ENCODE measurements at places on chromosomes 3 and 15. TPM values are rescaled to one million over a fixed set of nuclear protein-coding genes. Genes with fewer than 3 reads are reported as not detected.

ITGA11 gene
- 24.8 TPM for total RNA-seq

PIGBOS1 gene
- 6.8 TPM for total RNA-seq

PRR23C gene
- not detected for total RNA-seq

HAUS2 gene
- 21.9 TPM for total RNA-seq

GPR156 gene
- total RNA-seq, result not detected

GOLGA8S gene
- not detected for total RNA-seq

PATL2 gene
- 11.0 TPM for total RNA-seq

ACTC1 gene
- total RNA-seq, result not detected

PLA2G4D gene
- not detected for total RNA-seq

ROPN1B gene
- total RNA-seq, result not detected

- no peak overlapping the region for H3K27ac ChIP-seq
- no peak for DNase-seq
- H3K4me1 ChIP-seq, result no peaks in the 10 kb centered on the region
- no peaks in the 10 kb centered on the region for H3K36me3 ChIP-seq
Observed at GRCh38 chr3:158739078-158739477, 6.8 kb upstream of the RARRES1 start.

DNA sequence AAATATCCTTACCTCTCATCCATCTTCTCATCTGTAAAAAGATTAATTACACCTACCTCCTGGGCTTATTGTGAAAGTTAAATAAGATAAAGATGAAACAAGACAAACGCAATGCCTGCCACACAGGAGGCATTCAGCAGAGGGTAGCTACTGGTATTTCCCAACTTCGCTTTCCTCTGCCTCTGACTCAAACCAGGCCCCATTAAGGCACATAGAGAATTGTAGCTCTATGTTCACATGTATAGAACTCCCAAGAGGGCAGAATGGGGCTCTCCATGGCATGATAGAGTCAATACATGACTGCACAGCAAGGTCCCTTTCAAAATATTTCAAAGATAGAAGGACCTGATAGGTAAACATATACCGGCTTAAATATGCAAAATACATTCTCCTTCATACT is 1.4 kb downstream of the LYSMD2 start:
- no peak for DNase-seq
- peaks cover 27% of the 10 kb centered on the region for H3K4me1 ChIP-seq
- H3K4me3 ChIP-seq, result peak overlapping the region; percentile 96
- no peaks in the 10 kb centered on the region for H3K27me3 ChIP-seq

GRCh38 chr3:184562878-184563560 is 1.4 kb downstream of the EPHB3 start:
- H3K27me3 ChIP-seq, result no peaks in the 10 kb centered on the region
- H3K36me3 ChIP-seq, result no peaks in the 10 kb centered on the region
- H3K4me1 ChIP-seq, result peaks cover 62% of the 10 kb centered on the region
- H3K27ac ChIP-seq, result peak overlapping the region; percentile 63
- DNase-seq, result peak; percentile 61
- H3K4me3 ChIP-seq, result peak overlapping the region; percentile 76

DNA sequence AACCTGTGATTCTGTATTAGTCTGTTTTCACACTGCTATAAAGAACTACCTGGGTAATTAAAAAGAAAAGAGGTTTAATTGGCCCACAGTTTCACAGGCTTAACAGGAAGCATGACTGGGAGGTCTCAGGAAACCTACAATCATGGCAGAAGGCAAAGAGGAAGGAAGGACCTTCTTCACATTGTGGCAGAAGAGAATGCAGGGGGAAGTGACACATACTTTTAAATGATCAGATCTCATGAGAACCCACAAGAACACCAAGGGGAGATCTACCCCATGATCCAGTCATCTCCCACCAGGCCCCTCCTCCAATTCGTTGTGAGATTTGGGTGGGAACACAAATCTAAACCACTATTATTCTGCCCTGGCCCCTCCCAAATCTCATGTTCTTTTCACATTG is 6.1 kb downstream of the ZKSCAN7 start:
- H3K27me3 ChIP-seq, result no peaks in the 10 kb centered on the region
- H3K4me1 ChIP-seq, result peaks cover 2% of the 10 kb centered on the region
- H3K27ac ChIP-seq, result no peak overlapping the region
- no peaks in the 10 kb centered on the region for H3K36me3 ChIP-seq

DNA sequence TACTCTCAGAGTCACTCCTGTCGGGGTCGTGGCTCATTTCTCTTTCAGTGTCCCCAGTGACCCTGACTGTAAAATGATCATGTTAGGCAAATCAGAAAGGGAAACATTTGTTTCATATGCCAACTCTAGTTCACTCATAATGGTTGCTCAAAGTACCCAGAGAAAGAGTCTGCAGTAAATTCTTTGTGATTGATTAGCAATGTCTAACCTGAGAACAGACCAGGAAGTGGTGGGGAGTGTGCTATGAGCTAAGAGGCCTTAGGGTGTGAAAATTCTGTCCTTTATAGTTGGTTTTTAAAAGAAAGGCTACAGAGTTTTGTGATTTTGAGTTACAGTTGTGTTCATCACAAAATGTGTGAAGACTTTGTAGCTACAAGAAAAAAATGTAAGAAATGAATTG is 108.9 kb downstream of the EDEM1 start:
- no peak for DNase-seq
- no peaks in the 10 kb centered on the region for H3K27me3 ChIP-seq
- H3K36me3 ChIP-seq, result no peaks in the 10 kb centered on the region
- H3K27ac ChIP-seq, result no peak overlapping the region
- no peak overlapping the region for H3K4me3 ChIP-seq

- no peak overlapping the region for H3K4me3 ChIP-seq
- no peaks in the 10 kb centered on the region for H3K36me3 ChIP-seq
- DNase-seq, result no peak
Observed at GRCh38 chr3:136789976-136790375, 28.9 kb upstream of the SLC35G2 start.

- no peaks in the 10 kb centered on the region for H3K27me3 ChIP-seq
- DNase-seq, result no peak
- H3K4me1 ChIP-seq, result no peaks in the 10 kb centered on the region
- H3K36me3 ChIP-seq, result no peaks in the 10 kb centered on the region
- H3K27ac ChIP-seq, result no peak overlapping the region
Observed at GRCh38 chr15:74983725-74984231, 11.6 kb upstream of the SCAMP5 start.

DNA sequence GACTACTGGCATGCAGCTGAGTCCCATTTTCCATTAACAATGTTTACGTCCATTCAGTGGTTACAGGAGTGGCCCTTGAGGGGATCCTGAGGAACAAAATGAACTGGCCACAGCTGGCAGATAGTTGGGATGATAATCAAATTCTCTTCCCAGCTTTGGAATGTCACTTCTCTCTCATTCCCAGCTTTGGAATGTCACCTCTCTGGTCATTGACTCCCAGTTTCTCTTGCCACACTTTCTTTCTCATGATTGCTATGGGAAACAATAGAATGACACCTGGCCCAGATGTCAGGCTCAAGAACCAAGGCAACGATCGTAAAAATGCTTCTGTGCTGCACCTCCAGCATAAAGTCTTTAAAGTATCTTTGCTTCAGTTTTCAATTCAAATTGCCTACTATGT is 34.0 kb downstream of the ATP13A4 start:
- no peaks in the 10 kb centered on the region for H3K4me1 ChIP-seq
- DNase-seq, result no peak
- H3K36me3 ChIP-seq, result no peaks in the 10 kb centered on the region
- H3K27ac ChIP-seq, result no peak overlapping the region
- H3K4me3 ChIP-seq, result no peak overlapping the region

DNA sequence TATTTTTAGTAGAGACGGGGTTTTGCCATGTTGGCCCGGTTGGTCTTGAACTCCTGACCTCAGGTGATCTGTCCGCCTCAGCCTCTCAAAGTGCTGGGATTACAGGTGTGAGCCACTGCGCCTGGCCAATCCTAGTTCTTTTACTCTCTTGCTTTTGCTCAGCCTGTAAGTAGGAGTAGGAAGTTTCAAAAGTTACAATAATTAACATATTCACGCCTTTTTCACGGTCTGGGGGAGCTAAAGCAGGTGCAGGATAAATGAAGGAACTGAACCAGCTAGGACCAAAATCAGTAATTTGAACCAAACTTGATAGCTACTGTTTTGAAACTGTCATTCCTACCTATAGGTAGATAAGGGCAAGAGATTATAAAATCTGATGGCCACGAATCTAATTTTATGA is 98.5 kb downstream of the CACNA1D start:
- H3K27ac ChIP-seq, result no peak overlapping the region
- no peaks in the 10 kb centered on the region for H3K36me3 ChIP-seq
- no peaks in the 10 kb centered on the region for H3K4me1 ChIP-seq
- no peaks in the 10 kb centered on the region for H3K27me3 ChIP-seq
- DNase-seq, result no peak

DNA sequence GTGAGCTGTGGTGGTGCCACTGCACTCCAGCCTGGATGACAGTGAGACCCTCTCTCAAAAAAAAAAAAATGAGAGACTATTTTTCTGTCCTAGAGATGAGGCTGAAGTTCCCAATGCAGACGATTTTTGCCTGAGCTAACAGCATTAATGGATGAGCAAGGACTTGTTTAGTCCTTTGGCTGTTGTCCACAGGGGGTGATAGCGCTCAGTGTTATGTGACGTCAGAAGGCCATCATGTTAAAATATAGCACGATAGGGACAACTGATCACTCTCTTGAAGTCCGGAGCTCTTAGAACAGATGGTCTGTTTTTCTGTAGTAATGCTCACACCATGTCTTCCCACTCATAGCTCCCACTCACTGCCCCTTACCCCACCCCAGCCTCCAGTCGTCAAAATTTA is 6.8 kb downstream of the TRNT1 start:
- no peak for DNase-seq
- no peak overlapping the region for H3K27ac ChIP-seq
- H3K4me1 ChIP-seq, result no peaks in the 10 kb centered on the region
- H3K4me3 ChIP-seq, result no peak overlapping the region

DNA sequence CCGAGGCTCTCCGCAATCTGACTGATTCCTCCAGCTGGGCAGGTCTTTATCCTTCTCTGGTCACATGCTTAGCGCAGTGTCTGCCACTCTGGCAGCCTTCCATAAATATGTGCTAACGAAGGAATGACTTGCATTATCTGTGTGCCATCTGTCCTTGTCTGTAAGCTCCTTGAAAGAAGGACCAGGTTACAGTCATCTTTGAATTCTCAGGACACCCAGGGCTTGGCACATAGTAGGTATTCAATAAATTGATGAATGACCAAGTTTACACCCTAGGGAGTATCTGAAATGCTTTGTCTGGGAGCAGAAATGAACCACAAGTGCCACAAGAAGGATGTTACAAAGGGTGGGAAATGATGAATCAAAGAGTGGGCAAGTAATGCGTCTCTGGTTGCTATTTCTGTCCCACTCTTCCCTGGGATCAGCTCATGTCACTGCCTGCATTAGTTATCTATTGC is 16.5 kb upstream of the FAM3D start:
- no peaks in the 10 kb centered on the region for H3K36me3 ChIP-seq
- H3K4me1 ChIP-seq, result no peaks in the 10 kb centered on the region
- no peak overlapping the region for H3K27ac ChIP-seq
- H3K4me3 ChIP-seq, result no peak overlapping the region

DNA sequence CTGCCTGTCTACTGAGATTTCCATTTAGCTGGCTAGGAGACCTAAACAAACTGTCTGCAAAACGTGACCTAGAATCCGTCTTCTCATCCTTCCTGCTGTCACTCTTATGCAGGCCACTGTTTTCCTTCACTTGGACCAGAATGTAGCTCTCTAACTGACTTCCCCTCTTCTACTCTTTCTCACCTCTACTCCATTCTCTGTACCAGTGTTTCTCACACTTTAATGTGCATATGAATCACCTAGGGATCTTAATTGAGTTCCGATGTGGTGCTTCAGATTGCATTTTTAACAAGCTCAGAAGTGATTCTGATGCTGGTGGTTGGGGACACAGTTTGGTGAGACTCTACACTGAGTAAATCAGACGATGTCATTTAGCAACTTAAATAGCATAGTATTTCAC is 1.6 kb upstream of the GBE1 start:
- H3K27ac ChIP-seq, result no peak overlapping the region
- H3K27me3 ChIP-seq, result no peaks in the 10 kb centered on the region
- no peak for DNase-seq
- peaks cover 4% of the 10 kb centered on the region for H3K4me1 ChIP-seq

GRCh38 chr3:36944012-36944640 is 728 bp downstream of the TRANK1 start:
- peak; percentile 73 for DNase-seq
- no peaks in the 10 kb centered on the region for H3K36me3 ChIP-seq
- no peaks in the 10 kb centered on the region for H3K27me3 ChIP-seq
- H3K4me3 ChIP-seq, result peak overlapping the region; percentile 97

DNA sequence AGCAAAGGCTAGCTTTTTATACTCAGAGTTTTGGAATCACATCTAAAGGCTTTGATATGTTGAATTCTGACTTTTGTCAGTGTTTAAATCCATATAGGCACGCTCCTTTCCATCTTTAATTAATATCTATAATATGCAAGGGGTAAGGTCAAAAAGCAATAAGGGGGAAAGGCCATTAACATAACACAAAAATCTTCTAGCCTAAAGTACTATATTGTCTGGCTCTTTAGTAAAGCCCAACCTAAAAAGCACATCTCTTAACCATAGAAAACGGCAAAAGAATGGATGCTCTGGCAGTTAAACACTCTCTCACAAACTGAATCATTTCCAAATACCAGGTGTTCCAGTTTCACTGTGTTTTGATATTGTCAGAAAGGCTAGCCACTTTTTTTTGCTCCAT is 76.4 kb downstream of the EFL1 start:
- no peaks in the 10 kb centered on the region for H3K36me3 ChIP-seq
- H3K4me1 ChIP-seq, result no peaks in the 10 kb centered on the region
- no peak for DNase-seq

DNA sequence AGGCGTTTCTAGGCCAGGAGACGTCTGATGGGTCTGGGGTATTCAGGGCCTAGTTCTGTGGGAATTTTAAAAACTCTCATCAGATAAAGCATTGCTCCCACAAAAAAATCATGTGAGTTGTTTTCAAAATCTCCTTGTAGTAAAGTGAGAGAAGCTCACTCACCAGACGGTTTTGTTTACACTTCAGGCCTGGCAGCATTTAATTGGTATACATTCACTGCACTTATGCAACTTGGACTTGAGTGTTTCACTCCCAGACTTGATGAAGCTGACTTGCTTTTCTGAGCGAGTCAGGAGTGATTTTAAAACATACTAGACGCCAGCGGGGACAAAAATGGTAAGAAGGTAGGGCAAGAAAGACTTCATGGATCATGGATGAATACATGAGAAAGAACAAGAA is 75.2 kb downstream of the SLCO3A1 start:
- no peak overlapping the region for H3K4me3 ChIP-seq
- DNase-seq, result no peak
- no peak overlapping the region for H3K27ac ChIP-seq

DNA sequence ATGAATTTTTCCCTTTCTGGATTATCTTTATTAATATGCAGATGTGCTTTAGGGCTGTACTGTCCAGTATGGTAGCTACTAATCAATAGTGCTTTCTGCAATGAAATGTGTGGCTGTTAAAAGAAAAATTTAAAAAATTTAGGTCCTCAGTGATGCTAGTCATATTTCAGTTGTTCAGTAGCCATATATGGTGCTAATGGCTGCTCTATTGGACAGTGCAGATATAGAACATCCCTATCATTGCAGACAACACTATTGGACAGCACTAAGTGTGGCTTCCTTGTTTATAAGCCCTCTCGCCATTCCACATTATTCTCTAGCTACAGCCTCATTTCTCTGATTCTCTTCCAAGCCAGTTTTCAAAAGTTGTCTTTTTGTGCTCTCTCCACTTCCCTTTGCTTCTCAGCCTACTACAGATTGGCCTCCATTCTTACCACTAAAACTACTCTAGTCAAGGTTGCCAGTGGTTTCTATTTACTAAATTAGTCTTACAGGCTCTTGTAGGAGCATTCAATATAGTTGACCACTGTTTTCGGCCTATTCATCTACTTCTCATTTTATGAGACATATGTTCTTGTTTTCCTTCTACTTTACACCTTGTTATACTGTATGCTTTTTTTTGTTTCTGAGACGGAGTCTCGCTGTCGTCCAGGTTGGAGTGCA is 9.5 kb downstream of the MAPK6 start:
- no peaks in the 10 kb centered on the region for H3K36me3 ChIP-seq
- peaks cover 11% of the 10 kb centered on the region for H3K4me1 ChIP-seq
- H3K27me3 ChIP-seq, result no peaks in the 10 kb centered on the region
- no peak overlapping the region for H3K27ac ChIP-seq
- H3K4me3 ChIP-seq, result no peak overlapping the region

Data from Peyer's patch (tissue), 4 donors.